ENCODE measurements at places on chromosomes 12 and 14. TPM values are rescaled to one million over a fixed set of nuclear protein-coding genes. Genes with fewer than 3 reads are reported as not detected.

DYNC1H1 gene
- 402 TPM for total RNA-seq

TMEM179 gene
- not detected for total RNA-seq

FAM181A gene
- not detected for total RNA-seq

MYG1 gene
- 65.3 TPM for total RNA-seq

RHEBL1 gene
- 1.6 TPM for total RNA-seq

CLEC4D gene
- not detected for total RNA-seq

FZD10 gene
- 1.0 TPM for total RNA-seq

All from epithelial cell of proximal tubule (primary cell).